ENCODE measurements at places on chromosomes 11 and 22.

DNA sequence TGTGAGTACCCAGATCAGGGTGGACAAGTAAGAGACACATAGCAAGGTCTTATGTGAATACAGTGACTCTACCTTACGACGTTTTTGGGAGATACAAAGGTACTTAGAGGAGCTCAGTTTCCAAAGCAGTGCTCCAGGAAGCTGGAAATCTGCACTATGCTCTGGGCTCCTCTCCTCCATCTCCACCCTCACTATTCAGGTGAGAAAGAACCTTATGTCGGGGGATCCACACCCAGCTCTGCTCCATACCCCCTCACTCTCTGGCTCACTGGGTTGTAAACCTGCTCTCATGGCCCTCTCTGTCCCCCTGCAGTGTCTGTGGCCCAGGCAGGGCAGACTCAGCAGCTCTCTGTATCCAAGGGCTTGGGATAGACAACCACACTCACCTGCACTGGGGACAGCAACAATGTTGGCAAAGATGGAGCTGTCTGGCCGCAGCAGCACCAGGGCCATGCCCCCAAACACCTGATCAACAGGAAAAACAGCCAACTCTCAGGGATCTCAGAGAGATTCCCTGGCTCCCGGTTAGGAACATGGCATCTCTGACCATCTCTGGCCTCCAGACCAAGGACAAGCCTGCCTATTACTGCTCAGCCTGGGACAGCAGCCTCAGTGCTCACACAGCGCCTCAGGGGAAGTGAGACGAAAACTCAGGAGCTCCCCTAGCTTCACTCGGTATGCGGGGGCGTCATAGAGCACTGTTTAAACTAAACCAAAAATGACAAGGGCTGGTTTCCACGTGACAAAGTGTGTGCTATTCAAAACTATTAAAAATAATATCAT, 60.9 kb upstream of the TOP3B start:
- no peak for DNase-seq

- no peak for DNase-seq
These were observed 6.4 kb downstream of the RTN4RL2 start for GRCh38 chr11:57466680-57467079.

DNA sequence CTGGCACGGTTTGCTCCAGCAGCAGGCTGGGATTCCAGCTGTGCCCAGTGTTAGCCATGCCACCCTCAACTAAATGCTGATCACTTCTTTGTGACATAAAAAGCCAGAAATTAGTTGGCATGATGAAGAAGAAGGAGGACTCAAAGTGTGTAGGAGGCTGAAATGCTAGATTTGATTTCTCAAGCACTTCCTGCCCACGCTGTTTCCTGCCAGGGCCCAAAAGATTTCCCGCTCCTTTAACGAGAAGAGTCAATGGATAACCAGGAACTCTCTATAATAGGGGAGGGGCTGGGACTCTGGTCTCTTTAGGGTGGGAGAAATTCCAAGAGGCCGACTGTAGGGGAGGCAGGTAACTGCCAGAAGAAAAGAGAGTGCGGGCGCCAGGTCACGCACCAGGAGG, 26.4 kb downstream of the APOL3 start:
- no peak for DNase-seq

DNA sequence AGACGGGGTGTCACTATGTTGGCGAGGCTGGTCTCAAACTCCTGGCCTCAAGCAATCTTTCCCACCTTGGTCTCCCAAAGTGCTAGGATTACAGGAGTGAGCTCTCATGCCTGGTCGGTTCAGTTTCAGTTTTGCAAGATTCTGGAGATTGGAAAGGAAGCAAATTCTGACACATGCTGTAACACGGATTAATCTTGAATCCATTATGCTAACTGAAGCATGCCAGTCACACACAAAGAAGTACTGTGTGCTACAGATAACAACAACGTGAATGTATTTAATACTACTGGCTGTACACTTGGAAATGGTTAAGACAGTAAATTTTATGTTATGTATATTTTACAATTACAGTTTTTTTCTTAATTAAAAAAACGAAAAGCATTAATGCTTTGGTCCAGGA, 107.6 kb downstream of the MED15 start:
- no peak for DNase-seq

- no peak for DNase-seq
These were observed 87.1 kb downstream of the CHST1 start for GRCh38 chr11:45578316-45578715.

- DNase-seq: peak; percentile 93
These were observed 7.2 kb downstream of the AHNAK start for GRCh38 chr11:62539238-62539925.

GRCh38 chr11:3136546-3137455, 28.3 kb downstream of the OSBPL5 start:
- DNase-seq: peak; percentile 22

DNA sequence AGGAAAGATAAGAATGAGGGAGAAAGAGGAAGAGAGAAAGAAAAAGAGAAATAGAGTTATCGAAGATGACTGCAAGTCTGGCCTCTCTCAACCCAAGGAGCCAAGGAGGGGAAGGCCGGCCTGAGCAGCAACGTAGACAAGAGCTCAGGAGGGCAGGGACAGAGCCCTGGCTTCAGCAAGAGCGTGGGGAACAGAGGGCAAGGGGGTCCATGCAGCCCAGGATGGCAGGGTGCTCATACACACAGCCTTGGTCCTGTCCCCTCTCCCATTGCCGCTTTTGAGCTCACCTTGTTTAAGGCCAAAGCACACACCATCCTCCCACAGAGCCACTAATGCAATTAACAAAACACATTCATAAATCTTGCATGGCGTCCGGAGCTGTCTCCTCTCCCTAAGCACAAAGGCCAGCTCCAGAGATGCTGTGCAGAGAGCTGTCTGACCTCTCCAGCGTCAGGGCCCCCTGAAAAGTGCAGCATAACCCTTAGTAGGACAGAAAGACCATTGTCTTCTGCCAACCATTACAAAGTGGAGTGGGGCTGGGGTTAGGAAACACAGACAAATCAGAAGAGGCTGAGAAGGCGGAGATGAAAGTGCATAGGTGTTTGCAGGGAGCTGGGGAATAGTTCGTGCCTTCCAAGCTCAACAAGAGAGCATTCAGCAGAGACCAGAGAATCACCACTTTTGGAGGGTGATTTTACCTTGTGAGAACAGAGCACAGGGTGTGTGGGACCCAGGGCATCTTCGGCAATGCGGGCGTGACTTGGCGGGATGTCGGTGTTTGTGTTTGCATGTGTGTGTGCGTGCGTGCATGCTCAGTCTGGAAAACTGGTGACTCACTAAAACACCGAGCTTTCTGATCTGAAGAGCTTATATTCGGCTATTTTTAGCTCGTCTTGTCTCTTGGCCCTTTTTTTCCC, 28.2 kb upstream of the JAM3 start:
- peak; percentile 51 for DNase-seq

- DNase-seq: peak; percentile 39
These were observed 16.0 kb downstream of the ZNRF3 start for GRCh38 chr22:28899199-28899853.

- DNase-seq: no peak
These were observed 201.2 kb downstream of the NAV2 start for GRCh38 chr11:19913893-19914249.

DNA sequence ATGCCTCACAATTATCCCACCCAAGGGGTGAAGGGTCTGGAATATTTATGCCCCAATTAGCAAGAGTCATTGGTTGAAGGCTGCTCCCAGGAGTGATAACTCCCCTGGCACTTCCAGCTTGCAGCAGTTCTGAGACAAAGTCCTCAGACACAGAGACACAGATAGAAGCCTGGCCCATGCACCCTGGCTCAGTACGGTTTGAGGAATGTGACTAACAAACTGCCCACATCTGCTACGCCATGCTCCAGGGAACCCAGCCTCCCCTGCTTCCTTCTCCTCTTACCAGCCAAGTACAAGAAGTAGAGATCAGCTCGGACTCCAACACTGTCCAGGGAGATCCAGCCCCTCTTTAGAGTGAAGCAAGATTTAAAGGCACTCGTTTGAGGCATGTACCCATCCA, 48.5 kb upstream of the BMAL1 start:
- DNase-seq: no peak

DNA sequence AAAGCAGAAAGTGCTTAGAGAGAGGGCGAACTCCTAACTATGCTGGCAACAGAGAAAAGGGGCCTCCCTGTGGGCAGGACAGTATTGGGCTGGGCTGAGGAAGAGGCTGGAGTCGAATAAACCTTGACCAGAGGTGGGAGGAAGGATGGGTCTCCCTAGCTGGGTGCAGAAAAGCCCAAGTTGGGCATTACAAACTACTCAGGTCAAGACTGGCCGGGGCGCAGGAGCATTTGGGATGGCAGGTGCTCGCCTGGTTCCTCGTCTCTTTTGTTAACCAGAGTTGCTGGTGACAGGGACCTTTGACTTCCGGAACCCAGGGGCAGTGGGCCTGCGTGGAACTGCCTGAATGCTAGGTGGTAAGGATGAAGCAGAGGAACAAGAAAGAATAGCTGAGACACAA, 80.3 kb upstream of the SHISAL1 start:
- no peak for DNase-seq

- DNase-seq: peak; percentile 87
These were observed 8.8 kb downstream of the OSBPL5 start for GRCh38 chr11:3156282-3156660.

GRCh38 chr11:32987851-32988250, 27.8 kb upstream of the DEPDC7 start:
- DNase-seq: no peak

DNA sequence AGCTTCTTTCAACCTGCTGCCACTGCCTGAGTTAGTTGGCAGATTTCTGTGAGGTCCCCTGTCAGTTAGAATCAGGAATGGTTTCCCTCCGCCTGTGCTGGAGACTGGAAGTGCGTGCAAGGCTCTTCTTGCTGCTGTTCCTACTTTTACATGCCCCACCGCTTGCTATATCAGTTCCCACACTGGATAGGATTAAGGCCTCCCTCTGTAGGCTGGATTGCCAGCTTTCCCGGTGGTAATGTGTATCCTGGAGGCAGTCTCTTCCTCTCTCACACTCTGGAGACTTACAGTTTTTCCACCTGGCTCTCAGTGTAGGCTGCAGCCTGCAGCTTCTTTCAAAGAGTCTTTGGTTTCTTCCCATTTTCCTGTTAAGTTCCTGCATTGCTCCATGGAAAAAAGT, 66.5 kb downstream of the ARHGAP42 start:
- no peak for DNase-seq

DNA sequence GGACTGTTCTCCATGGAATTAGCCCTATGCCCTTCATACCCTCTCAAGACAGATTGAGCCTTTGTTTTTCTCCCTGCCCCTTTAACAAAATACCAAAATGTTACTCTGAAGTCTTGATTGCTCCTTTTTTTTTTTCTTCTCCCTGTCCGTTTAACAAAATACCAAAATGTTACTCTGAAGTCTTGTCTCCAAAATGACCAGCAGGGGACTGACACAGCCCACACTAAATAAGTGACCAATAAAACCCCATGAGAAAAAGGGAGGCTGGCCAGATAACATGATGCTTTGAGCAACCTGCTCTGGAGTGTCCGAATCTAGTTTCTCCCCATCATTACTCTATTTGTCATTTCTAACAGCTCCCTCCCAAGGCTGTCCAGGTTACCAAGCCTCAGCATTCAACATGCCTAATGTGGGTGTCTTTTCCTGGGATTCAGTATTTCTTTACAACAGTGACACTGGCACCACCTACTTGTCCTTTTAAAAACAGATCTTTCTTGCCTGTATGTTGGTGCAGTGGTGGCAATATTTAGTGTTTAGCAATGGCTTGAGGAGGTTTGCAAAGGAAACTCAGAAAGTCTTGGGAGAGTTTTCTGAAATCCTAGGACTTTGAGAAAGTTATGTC, 42.7 kb upstream of the SLC1A2 start:
- DNase-seq: no peak

GRCh38 chr11:128392259-128392658, 195.1 kb downstream of the ETS1 start:
- DNase-seq: no peak

- no peak for DNase-seq
These were observed 1.0 kb upstream of the TRIM44 start for GRCh38 chr11:35661534-35661933.

DNA sequence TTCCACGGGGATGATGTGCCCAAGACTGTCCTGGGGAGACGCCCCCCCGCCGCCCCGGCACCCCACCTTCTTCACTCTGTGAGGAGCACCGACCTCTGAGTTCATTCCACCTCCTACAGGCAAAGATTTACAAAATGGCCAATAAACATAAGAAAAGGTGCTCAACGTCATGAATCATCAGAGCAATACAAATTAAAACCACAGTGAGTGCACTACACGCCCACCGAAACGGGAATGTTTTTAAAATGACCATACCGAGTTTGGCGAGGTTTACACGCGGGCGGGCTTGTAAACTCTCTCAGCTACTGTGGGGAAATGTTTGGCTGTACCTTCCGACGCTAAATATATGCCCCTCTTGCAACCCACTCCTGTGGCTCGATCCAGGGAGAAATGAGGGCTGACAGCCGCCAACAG, 7.9 kb downstream of the NPTXR start:
- no peak for DNase-seq

DNA sequence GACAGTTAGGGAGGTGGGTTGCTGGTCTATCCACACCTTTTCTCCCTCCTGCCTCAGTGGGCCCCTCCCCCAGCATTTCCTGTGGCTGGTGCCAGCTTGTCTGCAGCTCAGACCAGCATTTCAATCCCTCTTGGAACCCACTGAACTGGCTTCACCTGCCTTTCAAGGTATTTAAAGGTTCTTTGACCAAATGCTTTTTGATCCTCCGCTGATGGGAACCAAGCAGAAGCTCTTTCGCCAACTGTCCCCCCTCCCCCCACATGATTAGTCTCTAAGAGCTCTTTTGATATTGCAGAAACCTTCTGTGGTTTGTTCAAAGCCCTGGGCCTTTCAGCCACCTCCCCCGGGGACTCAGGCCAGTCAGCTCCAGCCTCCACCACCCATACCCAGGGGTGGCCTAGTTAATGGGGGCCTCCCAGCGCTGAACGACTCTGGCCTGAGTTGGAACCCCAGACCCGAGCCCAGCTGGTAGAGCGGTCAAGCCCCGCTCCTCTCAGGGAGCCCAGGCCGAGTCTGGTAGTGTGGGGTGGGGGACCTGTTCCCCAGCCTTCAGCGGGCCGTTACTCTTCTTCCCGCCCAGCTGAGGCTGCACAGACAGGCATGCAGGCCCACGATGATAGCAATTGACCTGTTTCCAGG, 6.0 kb upstream of the SYT7 start:
- no peak for DNase-seq

DNA sequence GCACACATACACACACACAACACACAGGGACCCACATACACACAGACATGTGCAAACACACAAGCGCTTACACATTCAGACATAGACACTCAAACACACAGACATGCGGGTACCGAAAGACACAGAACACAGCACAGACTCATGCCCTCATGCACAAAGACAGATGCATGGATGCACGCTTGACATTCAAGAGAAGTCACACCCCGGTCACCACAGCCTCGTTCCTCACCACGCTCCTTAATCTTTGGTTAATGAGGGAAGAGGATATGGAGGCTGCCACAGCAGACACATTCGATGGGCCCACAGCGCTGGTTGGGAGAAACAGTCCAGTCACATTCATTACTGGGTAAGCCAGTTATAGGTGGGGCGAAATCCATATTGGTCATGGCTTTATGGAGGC, 51.9 kb upstream of the EIF3D start:
- DNase-seq: no peak

Data from fibroblast of skin of scalp (primary cell).